ENCODE measurements at places on chromosomes 13 and 19.

- DNase-seq, result no peak
Observed at GRCh38 chr19:49094505-49095482, 9.5 kb downstream of the SNRNP70 start.

GRCh38 chr13:65830411-65831205 lies 1399.5 kb downstream of the PCDH9 start:
- no peak for DNase-seq

DNA sequence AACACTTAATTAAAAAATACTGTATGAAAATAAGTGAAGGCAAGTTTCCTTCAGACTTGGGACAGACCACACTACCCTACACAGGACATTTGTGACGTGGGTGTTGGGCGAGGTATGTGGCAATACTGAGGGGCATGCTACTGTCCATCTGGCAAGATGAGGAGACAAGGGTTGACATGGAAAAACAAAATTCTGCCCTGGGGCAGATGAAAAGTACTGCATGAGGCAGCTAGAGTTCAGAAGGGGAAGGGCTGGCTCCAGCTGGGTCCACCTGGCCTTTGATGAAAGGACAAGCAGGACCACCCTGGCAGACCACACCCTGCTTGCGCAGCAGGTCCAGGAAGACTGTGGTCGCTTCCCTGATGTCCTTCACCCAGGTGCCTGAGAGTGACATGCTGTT lies 43.2 kb downstream of the LATS2 start:
- DNase-seq, result no peak

GRCh38 chr19:8064911-8065874 lies 12.6 kb downstream of the CCL25 start:
- DNase-seq, result no peak

DNA sequence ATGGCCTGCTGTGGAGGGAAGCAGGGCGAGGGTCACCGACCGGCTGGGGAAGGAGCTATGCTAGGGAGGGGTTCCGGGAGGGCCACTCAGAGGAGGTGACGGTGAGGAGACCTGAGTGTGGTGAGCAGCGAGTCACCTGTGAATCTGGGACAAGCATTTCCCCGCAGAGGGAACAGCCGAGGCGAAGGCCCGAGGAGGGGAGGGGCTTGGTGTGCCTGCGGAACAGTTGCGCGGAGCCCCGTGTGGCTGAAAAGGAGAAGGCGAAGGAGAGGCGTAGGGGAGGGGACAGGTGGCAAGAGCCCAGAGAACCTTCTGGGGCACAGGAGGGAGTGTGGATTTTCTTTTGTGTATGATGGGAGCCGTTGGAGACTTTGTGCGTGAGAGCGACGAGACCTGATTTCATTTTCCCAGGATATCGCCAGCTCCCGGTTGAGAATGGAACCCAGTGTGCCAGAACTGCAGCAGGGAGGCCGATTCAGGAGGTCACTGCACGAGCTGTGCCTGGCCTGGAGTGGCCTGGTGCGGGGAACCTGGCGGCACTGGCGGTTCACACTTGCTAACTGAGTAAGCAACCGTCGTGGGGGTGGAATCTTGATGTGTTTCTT lies 117.7 kb upstream of the ZNF507 start:
- no peak for DNase-seq

- no peak for DNase-seq
Observed at GRCh38 chr19:21532904-21533303, 27.5 kb downstream of the ZNF429 start.

GRCh38 chr19:17398902-17399527 lies 5.0 kb upstream of the CCDC194 start:
- no peak for DNase-seq

- no peak for DNase-seq
Observed at GRCh38 chr13:98888222-98888889, 89.5 kb downstream of the DOCK9 start.

GRCh38 chr13:110503037-110503901 lies 58.3 kb downstream of the RAB20 start:
- no peak for DNase-seq

- no peak for DNase-seq
Observed at GRCh38 chr19:30024091-30024490, 82.1 kb downstream of the URI1 start.

- DNase-seq, result no peak
Observed at GRCh38 chr13:106471957-106472543, 63.4 kb downstream of the EFNB2 start.

GRCh38 chr13:33188093-33188882 lies 97.3 kb downstream of the STARD13 start:
- no peak for DNase-seq

GRCh38 chr13:29405401-29405800 lies 190.1 kb downstream of the SLC7A1 start:
- DNase-seq, result no peak

DNA sequence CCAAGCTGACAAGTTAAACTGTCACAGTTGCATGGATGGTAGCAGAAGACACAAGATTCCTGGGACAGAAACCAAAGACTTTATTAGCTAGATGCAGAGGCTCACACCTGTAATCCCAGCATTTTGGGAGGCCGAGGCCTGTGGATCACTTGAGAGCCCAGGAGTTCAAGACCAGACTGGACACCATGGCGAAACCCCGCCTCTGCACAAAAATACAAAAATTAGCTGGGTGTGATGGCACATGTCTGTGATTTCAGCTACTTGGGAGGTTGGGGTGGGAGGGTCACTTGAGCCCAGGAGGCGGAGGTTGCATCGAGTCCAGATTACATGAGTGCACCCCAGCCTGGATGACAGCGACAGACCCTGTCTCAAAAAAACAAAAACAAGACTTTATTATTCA lies 346.6 kb downstream of the IRS2 start:
- DNase-seq, result no peak

GRCh38 chr19:13526552-13526951 lies 20.3 kb upstream of the CACNA1A start:
- no peak for DNase-seq

DNA sequence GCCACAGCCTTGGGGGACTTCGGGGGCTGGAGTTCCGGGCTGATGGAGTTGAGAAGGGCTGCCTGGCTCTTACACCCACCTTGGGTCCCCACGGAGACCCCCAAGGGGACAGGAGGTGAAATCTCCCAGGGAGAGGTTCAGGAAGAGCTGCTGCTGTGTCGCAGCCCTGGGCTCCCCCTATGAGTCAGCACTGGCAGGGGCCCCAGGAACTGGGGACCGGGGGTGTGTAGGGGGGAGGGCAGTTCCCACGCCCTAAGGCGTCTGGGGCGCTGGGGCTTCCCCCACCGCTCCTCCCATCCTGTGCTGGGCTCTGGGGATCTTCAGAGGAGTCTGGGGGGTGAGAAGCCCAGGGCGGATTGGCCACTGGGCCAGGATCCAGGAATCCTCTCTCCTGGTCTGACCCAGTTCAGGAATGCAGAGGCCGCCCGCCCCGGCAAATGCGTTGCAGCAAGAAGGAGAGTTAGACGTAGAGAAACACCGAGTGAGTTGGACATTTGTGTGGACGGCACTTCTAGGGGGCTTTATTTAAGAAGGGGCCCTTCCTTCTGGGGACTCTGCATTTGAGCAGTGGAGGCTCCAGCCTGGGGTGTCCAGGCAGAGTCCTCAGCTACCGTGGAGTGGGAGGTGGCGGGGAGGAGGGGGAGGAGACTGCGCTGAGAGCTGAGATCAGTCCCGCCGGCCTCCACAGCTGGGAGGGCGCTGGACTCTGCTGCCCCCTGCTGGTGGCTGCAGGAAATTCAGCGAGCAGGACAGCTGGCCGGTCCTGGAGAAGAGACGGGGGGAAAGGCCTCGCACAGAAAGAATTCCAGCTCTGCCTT lies 15.0 kb upstream of the NANOS3 start:
- DNase-seq, result no peak

- DNase-seq, result peak; percentile 4
Observed at GRCh38 chr13:29362849-29363604, 232.5 kb downstream of the SLC7A1 start.

DNA sequence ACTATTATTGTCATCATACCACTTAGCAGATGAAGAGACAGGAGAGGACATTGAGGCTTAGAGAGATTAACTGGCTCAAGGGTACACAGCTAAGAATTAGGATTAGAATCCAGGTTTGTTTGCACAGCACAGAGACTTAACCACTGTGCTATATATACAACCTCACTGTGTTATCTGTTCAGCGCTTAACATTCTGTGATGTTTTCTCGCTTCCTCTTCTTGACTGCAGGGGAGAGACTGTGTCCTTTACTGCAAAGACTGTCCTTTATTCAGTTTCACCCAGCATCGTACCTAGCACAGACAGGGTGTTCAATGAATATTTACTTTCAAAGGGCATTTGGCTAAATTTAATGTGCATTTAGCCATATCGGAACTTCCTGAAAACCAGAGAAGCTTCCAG lies 54.9 kb upstream of the PCDH8 start:
- DNase-seq, result no peak

DNA sequence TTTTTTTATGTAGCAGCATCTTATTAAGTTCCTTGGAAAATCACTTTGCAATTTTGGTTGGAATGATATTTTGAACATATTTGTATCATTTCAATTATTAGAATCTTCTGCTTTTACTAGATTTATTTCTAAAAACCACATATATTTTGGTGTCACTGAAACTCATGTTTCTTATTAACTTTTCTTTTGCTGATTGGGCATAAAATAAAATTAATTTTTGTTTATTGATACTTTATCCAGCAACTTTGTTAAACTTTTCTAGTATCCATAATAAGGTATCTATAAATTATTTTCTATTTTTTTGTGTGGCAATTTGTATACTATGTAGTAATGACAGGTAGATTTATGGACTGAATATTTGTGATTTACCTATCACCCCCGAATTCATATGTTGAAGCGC lies 556.4 kb upstream of the ATXN8OS start:
- DNase-seq, result no peak

DNA sequence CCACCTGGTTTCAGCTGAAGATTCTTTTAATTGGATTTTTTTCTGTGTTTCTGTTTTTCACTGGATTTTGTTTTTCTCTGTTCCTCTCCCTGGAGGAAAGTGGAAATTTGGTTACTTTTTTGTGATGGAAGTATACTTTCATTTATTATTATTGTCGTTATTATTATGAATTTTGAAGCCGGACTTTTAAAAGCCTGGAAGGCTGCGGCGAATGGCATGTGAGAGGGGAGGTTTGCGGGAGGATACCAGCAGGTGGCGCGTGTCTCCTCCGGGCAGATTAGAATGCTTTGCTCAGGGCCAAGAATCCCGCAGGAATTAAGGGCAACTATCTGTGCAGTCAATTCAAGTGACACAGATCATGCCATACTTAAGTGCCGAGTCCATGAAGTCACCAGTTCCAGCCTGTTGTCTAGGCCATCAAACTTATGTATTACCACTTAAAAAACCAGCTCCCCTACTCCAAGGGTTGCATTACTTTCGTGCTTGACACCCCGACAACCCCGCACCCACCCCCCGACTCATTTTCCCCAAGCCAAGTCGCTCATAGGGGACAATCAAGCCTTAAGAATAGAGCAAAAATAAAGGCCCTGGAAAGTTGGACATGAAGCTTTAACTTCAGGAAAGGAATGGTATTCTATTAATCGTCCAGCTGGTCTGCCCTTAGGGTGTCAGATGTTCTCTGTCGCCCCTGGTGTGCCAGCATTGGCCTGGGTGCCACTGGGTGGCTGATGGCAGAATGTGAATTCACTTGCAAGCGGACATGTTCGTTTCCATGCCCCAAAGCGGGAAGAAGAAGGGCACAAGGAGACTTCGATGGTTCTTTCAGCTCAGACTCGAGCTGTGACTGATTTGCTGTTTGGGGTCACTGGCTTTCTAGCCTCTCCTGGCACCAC lies 1.3 kb upstream of the LRCH1 start:
- DNase-seq, result no peak

- DNase-seq, result no peak
Observed at GRCh38 chr19:33460221-33460908, 61.2 kb downstream of the PEPD start.

DNA sequence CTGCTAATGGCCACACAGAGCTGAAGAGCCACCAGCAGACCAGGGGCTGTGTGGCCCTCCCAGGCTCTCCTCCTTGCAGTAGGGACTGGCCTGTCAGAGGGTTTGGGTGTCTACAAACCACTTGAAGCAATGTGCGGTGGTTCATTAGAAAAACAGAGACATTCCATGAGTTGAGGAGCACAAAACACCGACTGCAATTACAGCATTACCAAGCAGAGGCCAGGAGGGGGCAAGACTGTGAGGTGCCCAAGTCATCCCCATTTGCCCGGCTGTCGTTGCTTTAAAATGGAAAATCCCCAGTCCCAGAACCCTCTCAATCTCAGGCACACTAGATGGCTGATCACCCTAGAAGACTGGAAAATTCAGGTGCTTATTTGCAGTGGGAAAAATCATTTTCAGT lies 15.0 kb downstream of the TMTC4 start:
- no peak for DNase-seq

DNA sequence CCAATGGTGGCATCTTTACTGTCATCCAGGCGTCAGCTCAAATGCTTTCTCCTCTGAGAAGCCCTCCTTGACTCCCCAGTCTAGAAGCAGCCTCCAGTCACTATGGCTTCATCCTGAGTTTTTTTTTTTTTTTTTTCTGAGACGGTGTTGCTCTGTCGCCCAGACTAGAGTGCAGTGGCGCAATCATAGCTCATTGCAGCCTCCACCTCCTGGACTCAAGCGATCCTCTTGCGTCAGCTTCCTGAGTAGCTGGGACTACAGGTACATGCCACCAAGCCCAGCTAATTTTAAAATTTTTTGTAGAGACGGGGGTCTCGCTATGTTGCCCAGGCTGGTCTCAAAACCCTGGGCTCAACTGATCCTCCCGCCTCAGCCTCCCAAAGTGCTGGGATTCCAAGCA lies 4.2 kb downstream of the NRTN start:
- DNase-seq, result no peak

GRCh38 chr13:109357751-109358471 lies 428.5 kb downstream of the IRS2 start:
- DNase-seq, result no peak

DNA sequence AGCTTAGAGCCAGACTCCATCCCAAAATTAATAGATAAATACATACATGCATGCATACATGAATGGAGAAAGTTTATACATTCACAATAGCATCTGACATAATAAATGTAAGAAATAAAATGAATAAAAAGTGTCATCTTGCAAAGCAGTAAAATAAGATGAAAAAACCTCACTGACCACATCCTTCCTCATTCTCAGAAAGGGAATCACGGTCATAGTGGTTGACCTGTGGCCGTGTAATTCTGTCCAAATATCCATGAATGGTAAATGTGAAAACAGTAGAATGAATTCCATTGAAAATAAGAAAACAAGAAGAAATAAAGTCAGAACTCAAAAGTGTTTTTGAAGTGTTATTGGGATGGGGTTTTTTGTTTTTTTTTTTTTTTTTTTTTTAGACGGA lies 9.8 kb upstream of the CDC42EP5 start:
- DNase-seq, result no peak

GRCh38 chr13:43737392-43737923 lies 49.3 kb downstream of the ENOX1 start:
- no peak for DNase-seq

- DNase-seq, result no peak
Observed at GRCh38 chr13:93975242-93975641, 504.2 kb downstream of the DCT start.

DNA sequence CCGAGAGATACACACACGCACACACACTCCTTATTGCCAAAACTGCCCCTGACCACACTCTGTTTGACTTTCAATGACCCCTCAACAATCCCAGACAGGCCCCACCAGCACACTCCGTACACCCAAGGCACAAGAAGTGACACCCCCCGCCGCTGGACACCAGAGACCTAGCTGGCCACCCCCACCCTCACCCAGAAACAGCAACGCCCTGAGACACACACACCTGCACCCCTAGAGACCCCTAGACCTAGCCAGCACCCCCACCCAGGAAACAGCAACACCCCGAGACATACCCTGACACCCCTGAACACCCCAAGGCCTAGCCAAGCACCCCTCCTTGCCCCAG lies 1.1 kb upstream of the PTGER1 start:
- no peak for DNase-seq

GRCh38 chr13:70668293-70668692 lies 560.0 kb upstream of the KLHL1 start:
- DNase-seq, result no peak
